Thymus (tissue), 14 donors: ENCODE measurements at places on chromosomes 7 and 10. TPM values are rescaled to one million over a fixed set of nuclear protein-coding genes. Genes with fewer than 3 reads are reported as not detected.

DNA sequence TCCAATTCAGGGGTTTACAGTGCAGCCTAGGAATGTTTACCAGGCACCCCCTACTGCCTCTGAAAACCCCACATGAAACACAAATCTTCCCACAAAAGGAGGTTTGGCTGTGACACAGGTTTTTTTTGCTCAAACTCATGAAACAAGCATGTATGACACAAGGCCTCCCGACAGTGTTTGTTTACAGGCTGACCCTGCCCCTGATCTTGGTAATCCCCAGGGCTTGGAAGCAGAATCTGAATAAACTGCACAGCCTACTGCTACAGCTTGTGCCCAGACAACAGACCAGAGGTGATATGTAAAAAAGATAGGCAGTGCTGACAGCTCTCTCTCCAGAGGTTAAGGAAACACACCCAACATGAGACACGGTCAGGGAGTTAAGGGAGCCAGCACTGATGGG, 184.2 kb downstream of the KMT2E start:
- H3K4me1 ChIP-seq, result peaks cover 14% of the 10 kb centered on the region
- peaks cover 39% of the 10 kb centered on the region for H3K36me3 ChIP-seq
- no peak overlapping the region for H3K27ac ChIP-seq

Gene CLCN1
- total RNA-seq, result 0.09 TPM

DNA sequence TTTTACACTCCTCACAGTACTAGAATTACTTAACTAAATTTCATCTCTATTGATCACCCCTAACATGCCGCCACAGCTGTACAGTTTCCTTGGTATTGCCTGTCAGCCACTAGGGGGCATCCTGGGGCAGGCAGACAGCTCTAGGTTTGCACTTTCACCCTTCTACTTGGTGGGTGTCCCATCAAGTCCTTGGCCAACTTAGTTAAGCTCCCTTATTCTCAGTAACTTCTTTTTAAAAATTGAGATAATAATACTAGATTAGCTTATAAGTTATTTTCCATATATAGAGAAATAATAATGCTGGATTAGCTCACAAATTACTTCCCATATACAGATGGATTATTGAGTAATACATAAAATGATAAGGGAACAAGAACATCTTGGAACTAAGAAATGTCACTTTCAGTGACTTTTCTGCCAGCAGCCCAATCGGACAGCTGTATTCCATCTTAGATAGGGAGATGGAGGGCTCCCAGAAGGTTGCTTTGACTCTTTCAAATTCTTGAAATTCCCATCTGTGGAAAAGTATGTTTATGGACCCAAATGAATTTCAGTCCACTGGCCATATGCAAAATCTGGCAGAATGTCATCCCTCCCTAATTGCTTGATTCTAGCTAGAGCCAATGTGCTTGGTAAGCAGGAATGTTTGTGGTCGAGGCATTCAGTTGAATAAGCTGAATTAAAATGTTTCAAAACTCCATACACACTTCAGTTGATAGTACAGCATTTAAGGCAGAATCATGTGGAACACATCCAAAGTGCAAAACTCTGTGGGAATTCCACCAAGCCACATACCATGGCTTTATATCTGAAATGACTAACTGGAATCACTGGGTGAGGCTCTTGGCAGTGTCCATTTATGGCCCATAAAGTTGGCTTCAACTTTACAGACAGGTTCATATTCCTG, 309.7 kb downstream of the CSTF2T start:
- no peak overlapping the region for H3K27ac ChIP-seq
- H3K27me3 ChIP-seq, result no peaks in the 10 kb centered on the region
- peak; percentile 33 for DNase-seq
- no peaks in the 10 kb centered on the region for H3K36me3 ChIP-seq

Gene NPY
- total RNA-seq, result 0.71 TPM
